ENCODE measurements at places on chromosomes 11 and 22.

- no peak for DNase-seq
Measured at GRCh38 chr22:45136594-45136993, 27.1 kb upstream of the NUP50 start.

DNA sequence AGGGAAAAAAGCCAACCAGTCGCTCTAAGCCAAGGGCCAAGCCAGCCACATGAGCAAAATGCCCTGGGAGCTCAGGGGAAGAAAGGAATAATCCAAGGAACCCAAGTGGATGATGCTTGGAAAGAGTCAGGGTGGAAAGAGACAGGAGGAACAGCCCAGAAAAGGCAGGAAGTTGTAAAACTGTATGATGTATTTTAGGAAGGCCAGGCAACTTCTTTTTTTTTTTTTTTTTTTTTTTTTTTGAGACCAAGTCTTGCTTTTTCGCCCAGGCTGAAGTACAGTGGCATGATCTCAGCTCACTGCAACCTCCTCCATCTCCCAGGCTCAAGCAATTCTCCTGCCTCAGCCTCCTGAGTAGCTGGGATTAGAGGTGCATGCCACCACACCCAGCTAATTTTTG, 1.6 kb downstream of the LGALS12 start:
- DNase-seq: no peak

DNA sequence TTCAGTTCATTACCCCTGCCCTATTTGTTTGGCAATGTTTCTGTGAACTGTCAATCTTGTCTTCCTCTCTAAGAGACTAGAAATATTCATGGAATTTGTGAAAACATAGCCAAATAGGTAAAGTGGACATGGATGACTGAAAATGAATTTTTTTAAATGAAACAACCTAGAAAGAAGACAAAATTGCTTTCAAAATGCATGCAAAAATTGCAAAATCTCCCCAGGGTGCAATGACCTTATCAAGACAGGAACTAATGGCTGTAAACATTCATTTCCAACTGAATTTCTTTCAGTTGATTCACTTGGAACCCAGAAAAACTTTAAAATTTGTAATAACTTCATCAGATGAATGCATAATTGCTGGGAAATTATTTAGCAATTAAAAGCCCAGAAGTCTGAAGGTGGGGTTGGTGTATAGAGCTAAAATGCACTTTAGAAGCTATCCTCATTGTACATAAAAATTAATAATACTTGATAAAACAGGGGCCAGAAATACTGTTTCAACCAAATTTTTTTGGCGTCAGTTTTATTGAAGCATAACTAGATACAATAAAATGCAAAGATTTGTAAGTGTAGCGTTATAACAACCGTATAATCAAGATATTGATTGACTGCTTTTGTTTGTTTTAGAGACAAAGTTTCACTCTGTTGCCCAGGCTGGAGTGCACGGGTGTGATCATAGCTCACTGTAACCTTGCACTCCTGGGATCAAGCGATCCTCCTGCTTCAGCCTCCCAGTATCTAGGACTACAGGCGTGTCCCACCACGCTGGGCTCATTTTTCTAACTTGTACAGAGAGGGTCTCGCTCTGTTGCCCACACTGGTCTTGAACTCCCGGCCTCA, 27.6 kb upstream of the SLC35C1 start:
- no peak for DNase-seq

- no peak for DNase-seq
Measured at GRCh38 chr11:75090671-75091177, 6.0 kb downstream of the OR2AT4 start.
